Activated CD4-positive, alpha-beta T cell treated with anti-CD3 and anti-CD28 coated beads for 4 hours (primary cell): ENCODE measurements at places on chromosomes 11 and 22.

DNA sequence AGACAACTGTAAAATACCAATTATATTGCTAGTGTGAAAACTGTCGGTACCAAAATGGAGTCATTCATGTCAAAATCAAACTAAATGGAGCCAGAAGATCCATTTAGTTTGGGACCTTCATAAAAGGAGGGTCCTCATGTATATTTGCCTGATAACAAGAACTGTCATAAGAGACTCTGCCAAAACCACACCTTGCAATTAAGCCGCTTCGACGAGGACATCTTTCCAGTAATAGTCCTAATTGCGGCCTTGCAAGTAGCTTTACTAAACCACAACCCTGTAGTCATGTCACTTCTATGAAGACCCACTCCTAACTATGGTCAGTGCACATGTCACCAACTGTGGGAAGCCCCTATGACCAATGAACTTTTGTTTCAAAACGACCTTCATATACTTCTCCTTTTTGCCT, 9.4 kb downstream of the UBQLN3 start:
- no peak for DNase-seq

DNA sequence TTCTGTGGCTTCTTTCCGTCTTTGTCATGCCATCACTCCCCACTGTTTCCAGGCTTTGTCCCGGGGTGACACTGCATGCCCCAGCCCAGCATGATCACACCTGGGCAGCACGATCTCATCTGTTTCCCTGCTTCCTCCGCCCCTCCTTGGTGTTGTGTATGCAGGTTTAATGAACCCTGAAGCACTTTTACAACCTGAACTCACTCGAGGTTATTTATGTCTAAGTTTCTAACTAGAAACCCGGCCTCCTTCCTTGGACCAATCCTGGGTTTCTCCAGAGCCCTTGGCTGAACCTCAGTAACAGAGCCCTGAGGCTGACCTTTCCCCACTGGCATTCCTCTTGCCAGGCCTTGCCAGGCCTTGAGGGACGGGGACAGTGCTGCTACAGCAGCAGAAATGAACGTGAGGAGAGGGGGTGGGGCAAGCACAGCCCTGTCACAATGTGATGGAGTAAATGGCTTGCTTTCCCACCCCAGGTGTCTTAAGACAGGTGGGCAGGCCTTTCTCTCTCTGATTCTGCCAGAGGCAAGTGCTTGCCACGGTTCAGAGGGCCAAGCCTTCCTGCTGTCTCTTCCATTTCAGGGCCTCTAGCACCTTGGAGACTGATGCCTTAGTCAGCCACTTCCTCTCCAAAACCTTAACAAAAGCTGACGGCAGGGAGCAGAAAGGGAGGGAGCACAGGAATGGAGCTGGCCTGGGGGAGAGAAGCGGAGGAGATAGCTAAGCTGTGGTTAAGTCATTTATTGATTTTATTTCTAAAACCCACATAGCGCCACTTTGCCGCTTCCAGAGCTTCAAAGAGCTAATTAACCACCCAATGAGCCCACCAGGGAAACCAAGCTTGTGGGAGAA, 3.1 kb upstream of the PYGM start:
- no peak for DNase-seq

DNA sequence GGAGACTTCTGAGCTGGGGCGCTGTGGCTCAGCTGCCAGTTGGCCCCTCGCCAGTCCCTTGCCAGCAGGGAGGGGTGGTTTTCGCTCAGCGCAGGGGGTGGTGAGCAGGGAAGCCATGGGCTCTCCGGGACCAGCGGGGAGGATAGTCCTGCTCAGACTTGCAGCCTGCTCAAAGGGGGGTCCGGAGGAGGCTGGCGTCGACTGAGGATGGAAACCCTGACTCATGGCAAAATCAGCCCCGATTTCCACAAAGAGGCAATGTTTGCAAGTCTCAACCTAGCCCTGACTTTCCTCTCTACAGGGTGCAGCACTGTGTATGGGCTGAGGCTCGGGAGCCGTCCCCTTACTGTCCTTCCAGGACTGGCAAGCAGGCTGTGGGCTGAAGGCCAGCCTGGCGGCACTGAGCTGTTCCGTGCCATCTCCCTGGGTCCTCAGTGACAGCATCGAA, 35.1 kb downstream of the FBLN1 start:
- no peak for DNase-seq

- DNase-seq = no peak
These were observed 16.5 kb upstream of the MYOD1 start for GRCh38 chr11:17702876-17703275.

- no peak for DNase-seq
These were observed 5.9 kb upstream of the CAT start for GRCh38 chr11:34432822-34433221.

GRCh38 chr11:128929468-128929867, 13.2 kb downstream of the TP53AIP1 start:
- DNase-seq = no peak

DNA sequence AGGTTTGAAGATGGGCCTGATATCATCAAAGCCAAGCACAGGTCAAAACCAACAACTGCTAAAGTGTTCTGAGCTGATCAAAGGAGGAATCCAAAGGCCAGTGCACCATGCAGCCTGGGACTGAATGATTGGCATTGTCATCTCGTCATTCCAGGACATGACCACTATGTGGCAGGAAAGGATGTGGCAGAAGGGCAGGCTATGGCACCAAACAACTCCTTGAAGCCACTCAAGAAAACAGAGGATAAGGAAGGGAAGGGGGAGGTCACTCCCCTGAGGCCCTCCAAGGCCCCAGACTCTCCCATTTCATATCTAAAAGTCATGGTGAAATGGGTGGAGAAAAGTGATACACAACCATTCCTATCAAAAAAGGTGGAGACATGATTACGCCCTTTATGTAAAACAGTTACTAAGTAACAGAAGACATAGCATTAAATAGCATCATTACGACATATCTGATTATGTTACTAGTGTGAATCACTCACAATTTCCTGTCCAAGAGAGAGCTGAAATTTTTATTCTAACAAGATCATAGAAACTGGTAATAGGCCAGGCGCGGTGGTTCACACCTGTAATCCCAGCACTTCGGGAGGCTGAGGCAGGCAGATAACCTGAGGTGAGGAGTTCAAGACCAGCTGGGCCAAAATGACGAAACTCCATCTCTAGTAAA, 49.3 kb downstream of the AHNAK start:
- DNase-seq = peak; percentile 3

DNA sequence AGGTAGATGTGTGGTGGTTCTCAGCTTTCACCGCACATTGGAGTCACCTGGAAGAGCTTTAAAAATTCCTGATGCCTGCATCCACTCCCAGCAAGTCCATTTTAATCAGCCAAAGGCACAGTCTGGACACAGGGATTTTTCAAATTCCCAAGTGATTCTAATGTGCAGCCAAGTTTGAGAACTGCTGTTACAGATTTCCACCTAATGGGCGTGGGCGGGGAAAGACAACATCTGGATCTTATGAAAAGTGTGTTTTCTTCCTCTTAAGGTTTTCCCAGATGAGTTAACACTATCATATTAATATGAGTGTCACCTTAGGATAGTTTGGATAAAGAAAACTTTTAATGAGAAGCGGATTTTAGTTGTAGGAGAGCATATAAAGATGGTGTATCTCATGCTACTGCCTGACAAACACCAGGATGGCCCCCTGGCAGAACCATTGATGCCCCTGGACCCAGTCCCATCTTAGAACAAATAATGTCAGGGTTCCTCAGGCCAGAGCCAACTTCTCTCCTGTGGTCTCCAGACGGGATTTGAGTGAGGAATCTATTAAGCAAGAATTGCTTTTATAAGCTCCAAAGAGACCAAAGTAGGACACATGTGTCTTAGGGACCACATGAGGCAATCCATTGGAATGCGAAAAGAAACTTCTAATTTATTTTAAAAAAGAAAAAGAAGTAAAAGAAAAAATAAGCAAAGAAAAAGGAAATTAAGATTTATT, 31.9 kb downstream of the POU2AF1 start:
- DNase-seq = no peak

- no peak for DNase-seq
These were observed 35.0 kb downstream of the DKK3 start for GRCh38 chr11:11973361-11973800.

GRCh38 chr11:27212248-27212780, 150.7 kb downstream of the CCDC34 start:
- DNase-seq = no peak

DNA sequence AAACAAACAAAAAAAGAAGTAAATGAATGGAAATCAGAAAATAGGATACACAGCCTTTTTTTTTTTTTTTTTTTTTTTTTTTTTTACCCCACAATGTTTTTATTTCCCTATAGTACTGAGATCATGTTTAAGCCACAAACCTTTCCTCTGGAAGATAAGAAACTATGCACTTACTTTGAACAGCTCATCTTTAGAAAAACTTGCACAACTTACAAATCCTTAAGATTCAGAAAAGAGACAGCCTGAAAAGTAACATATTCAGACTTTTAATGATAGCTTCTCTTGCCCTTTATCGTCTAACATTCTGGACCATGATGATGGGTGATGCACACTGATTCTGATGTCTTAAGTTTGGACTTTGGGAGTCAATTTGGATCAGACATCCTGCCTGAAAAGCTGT, 80.3 kb downstream of the TNRC6B start:
- no peak for DNase-seq

GRCh38 chr11:111466615-111467014, 45.6 kb downstream of the BTG4 start:
- DNase-seq = no peak

DNA sequence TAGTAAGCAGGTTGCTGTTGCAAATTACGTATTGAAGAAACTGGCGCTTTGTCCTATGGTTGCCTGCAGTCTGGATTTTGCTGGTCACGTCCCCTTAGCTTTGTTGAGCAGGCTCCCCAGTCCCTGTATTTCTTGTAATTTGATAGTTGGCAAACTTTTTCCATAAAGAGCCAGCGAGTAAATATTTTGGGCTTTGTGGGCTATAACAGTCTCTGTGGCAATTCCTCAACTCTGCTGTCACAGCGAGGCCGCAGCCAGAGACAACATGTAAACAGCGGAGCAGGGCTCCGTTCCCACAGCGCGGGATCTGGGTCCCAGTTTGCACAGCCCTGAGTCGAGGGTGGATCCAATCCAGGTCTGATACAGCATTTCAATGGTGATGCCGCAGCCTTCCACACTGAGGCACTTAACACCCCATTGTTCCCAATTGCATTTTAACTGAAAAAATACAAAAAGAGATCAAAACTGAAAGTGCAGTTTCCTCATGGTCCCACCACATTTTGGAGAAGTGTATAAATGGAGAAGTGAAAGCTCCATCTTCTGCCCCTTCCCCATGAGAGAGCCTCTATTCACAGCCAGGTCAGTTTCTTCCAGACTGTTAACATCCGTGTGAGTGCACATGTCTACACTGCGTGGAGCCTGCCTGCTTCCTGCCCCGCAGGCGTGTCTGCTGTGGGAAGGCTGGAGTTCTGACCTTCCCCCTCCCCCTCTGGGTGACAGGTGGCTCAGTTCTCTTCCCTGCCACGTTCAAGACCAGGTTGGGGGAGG, 89.1 kb downstream of the RPS6KA4 start:
- no peak for DNase-seq

- no peak for DNase-seq
These were observed 380.7 kb downstream of the MN1 start for GRCh38 chr22:27420817-27421361.

- DNase-seq = no peak
These were observed at the start of gene P2RX6 for GRCh38 chr22:21014726-21015465. TSS of gene P2RX6 (plus strand) at chr22:21015165. CDS start at chr22:21015175, 10 bp downstream.

DNA sequence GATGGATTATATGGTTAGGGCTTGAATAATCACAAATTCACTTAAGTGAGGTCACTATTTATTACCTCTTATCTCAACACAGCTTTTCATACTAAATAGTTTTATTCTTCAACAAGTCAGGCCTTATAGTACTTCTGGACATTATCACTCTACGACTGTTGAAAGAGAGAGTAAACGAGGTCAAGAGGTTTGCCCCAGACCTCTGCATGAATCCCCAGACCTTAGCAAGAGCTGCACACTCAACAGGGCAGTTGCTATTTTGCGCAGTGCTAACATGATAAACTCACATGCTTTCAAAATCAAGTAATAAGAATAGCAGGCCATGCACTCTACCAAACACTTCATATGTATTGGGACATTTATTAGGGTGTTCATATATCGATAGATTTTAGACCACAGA, 60.5 kb downstream of the DDI1 start:
- no peak for DNase-seq

DNA sequence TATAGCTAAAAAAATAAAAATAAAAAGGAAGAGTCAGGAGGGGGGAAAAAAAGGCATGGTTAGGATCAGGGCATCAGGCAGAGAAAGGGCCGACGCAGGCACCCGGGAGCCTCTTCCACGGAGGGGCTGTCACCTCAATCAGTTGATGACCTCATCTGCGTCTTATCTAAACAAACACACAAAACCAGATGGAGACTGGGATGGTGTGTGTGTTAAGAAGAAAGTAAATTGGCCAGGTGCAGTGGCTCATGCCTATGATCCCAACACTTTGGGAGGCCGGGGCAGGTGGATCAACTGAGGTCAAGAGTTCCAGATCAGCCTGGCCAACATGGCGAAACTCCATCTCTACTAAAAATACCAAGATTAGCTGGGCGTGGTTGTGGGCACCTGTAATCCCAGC, 63.6 kb downstream of the DHCR7 start:
- DNase-seq = no peak

- no peak for DNase-seq
These were observed 113.7 kb downstream of the CEP164 start for GRCh38 chr11:117441146-117441975.

- no peak for DNase-seq
These were observed 89.4 kb downstream of the SYN3 start for GRCh38 chr22:32968746-32969145.

DNA sequence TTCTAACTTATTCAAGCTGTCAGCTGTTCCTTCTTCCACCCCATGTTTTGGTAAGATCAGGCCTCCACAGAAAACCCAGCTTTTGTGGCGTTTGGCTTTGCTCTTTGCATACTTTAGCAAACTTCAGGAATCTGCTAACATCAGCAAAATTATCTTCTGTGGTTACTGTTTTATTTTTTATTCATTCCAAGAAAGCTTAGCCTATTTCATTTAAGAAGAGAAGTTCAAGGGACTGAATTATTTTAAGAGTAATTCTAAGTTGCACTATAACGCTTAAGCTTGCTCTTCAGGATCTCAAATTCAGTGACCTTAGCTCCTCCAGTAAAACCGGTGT, 1.1 kb downstream of the JHY start:
- DNase-seq = no peak

- DNase-seq = no peak
These were observed 2.1 kb upstream of the MOB2 start for GRCh38 chr11:1488575-1489180.

DNA sequence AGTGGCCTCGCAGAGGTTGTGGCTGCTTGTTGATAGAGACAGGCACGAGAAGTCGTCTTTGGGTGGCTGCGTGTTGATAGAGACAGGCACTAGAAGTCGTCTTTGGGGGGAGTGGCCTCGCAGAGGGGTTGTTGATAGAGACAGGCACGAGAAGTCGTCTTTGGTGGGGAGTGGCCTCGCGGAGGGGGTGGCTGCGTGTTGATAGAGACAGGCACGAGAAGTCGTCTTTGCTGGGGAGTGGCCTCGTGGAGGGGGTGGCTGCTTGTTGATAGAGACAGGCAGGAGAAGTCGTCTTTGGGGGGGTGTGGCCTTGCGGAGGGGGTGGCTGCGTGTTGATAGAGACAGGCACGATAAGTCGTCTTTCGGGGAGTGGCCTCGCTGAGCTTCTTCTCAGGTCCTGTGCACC, 328.8 kb downstream of the TBC1D22A start:
- no peak for DNase-seq

- DNase-seq = peak; percentile 27
These were observed 4.2 kb upstream of the STIP1 start for GRCh38 chr11:64181506-64182411.

- DNase-seq = no peak
These were observed 1.6 kb downstream of the MRPL17 start for GRCh38 chr11:6681505-6681904.

GRCh38 chr22:26287382-26288225, 118.3 kb downstream of the SEZ6L start:
- no peak for DNase-seq
